ENCODE measurements at places on chromosomes 2 and 18. TPM values are rescaled to one million over a fixed set of nuclear protein-coding genes. Genes with fewer than 3 reads are reported as not detected.

The HOXD1 gene
- total RNA-seq = not detected

The ADRA2B gene
- not detected for total RNA-seq

The FOXI3 gene
- not detected for total RNA-seq

The CYB5A gene
- total RNA-seq = 13.4 TPM

The PLB1 gene
- 0.90 TPM for total RNA-seq

The LHCGR gene
- total RNA-seq = under 0.01 TPM

The AQP12B gene
- not detected for total RNA-seq

GRCh38 chr2:169301596-169302335, 60.6 kb downstream of the LRP2 start:
- H3K27ac ChIP-seq = no peak overlapping the region
- H3K4me1 ChIP-seq = no peaks in the 10 kb centered on the region
- no peak for DNase-seq
- H3K27me3 ChIP-seq = no peaks in the 10 kb centered on the region
- H3K36me3 ChIP-seq = no peaks in the 10 kb centered on the region

DNA sequence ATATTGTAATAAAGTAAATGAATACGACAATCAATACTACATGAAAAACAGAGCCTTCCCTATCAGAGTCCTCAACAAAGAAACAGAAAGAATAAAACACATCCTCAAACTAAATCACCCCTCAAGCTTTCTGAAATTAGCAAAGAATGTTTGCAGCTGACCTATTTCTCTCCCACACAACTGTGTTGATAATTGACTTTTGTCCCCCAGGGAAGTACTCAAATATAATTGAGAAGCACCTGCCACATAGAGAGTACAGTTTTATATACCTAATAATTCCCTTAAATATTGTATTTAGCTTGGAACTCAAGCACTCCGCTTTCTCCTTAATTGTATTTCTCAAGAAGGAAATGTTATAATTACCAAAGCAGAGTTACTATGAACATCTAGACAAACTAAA, 12.6 kb downstream of the CACNB4 start:
- H3K36me3 ChIP-seq = no peaks in the 10 kb centered on the region
- H3K27ac ChIP-seq = no peak overlapping the region
- H3K4me1 ChIP-seq = no peaks in the 10 kb centered on the region
- H3K27me3 ChIP-seq = peaks cover 9% of the 10 kb centered on the region
- no peak for DNase-seq

DNA sequence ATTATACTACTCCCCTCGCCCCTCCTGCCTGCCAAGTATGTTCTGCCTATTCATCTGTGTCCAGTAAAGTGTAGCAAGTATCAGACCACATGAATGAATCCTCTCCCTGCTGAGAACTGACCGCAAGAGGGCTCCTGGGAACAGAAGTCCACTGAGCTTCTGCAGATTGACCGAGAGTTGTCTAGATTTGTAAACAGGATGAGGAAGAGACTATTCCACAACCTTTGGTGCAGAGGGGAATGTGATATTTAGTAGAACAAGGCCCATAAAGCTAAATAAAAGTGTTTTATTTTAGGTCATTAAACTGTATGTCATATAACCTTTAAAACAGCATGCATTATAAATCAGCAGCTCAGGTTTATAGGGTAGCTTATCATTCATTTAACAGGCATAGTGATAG, 377.0 kb downstream of the DCC start:
- no peaks in the 10 kb centered on the region for H3K27me3 ChIP-seq
- no peak overlapping the region for H3K4me3 ChIP-seq
- H3K36me3 ChIP-seq = no peaks in the 10 kb centered on the region
- H3K4me1 ChIP-seq = no peaks in the 10 kb centered on the region

GRCh38 chr2:18536100-18536499, 24.4 kb downstream of the RDH14 start:
- peaks cover 1% of the 10 kb centered on the region for H3K27me3 ChIP-seq
- H3K4me1 ChIP-seq = no peaks in the 10 kb centered on the region
- H3K36me3 ChIP-seq = no peaks in the 10 kb centered on the region
- H3K27ac ChIP-seq = no peak overlapping the region

DNA sequence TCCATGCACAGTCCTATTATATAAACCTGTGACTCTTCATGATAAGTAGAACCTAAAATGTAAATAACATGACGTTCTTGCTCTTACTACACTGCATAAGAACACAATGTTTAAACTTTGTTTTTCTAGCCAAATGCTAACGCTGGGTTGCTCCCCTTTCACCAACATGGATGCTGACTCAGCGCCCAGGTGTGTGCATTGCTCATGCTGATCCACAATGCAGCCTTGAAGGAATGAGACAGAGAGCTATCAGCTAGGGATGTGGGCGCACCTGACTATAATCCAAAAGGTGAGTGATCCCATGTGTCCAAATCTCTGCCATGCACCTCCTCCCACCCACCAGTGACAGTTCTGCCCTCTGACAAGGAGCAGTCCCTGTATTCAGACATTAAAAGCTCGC, 235.0 kb downstream of the IRS1 start:
- no peaks in the 10 kb centered on the region for H3K27me3 ChIP-seq
- no peak overlapping the region for H3K27ac ChIP-seq
- H3K4me1 ChIP-seq = no peaks in the 10 kb centered on the region

DNA sequence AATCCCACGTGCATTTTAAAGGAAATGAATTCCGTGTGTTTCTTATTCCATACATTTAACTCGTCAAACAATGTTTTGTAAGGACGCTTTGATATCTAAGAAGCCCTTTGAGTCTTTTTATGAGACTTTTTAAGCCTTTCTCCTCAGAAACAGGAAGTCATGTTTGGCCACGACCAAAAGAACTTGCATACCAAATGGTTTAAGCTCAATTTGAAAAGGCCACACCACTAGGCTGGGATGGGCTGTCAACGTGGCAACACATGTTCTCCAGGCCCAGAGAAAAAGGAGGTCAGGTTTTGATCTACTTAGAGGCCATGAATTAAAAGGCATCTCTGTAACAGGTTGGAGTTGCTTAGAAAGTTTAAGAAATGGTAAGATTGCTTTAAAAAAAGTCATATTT, 441.8 kb downstream of the CMPK2 start:
- H3K4me3 ChIP-seq = no peak overlapping the region
- peak; percentile 10 for DNase-seq
- H3K36me3 ChIP-seq = no peaks in the 10 kb centered on the region
- no peak overlapping the region for H3K27ac ChIP-seq
- no peaks in the 10 kb centered on the region for H3K27me3 ChIP-seq

DNA sequence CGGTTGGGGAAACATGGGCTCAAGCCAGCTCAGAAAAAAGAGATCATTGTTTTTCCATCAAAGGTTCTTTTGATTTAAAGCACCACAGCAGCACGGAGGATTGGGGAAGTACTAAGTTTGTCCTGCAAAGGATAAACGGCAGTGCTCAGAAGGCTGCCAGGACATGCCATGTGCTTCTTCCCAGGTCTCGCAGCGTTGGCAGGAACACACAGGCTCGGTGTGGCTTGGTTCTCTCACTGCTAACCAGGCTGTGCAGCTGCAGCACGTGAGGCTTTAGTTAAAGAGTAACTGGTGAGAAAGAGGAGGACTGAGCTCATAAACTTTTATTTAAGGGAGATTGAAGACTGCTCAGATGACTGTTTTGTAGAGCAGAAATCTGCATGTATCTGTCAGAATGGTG, 264.3 kb downstream of the TSN start:
- no peak for DNase-seq
- no peak overlapping the region for H3K27ac ChIP-seq
- H3K36me3 ChIP-seq = no peaks in the 10 kb centered on the region

- no peaks in the 10 kb centered on the region for H3K36me3 ChIP-seq
- no peak overlapping the region for H3K4me3 ChIP-seq
- DNase-seq = peak; percentile 34
These were observed 18.6 kb downstream of the GLI2 start for GRCh38 chr2:120754067-120754960.

DNA sequence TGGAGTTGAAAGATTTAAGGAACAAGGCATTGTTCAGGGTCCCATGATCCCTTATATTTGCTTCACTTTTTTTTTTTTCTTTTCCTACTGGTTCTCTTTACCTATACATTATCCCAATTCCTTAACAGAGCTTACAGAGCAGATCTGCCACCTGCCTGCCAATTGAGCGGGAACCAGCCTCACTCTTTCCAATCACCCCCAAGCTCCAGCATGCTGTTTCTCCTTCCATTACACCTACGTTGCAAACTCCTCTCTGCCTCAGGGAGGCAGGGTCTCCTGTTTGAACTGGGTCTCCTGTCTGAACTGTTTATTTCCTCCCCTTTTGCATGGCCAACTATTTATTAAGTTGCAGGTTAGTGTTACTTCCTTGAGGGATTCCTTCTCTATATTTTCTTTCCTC, 77.2 kb upstream of the SLC38A11 start:
- no peak for DNase-seq
- H3K27ac ChIP-seq = no peak overlapping the region
- no peaks in the 10 kb centered on the region for H3K36me3 ChIP-seq
- H3K4me3 ChIP-seq = no peak overlapping the region
- H3K4me1 ChIP-seq = no peaks in the 10 kb centered on the region

DNA sequence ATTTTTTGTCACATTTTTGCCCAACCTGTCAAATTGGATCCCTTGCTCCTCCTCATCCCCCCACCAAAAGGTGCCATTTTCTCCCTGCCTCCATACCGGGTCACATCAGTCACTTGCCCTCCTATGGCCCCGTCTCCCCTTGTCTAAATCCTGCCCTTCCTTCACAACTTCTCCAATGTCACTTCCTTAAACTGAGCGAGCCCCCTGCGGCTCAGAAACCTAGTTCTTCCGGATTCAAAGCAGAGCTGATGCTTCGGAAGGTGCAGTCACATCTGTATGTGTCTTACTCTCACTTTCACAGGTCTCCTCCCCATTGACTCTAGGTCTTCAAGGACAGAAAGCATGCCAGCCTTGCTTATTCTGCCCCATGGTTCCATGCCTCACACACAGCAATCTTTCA, 22.1 kb downstream of the TNP1 start:
- 0 out of 2 replicates have a peak, but pooled peaks cover 2% of the 10 kb centered on the region for H3K27me3 ChIP-seq
- H3K4me3 ChIP-seq = no peak overlapping the region
- peaks cover 5% of the 10 kb centered on the region for H3K4me1 ChIP-seq
- no peak overlapping the region for H3K27ac ChIP-seq
- no peaks in the 10 kb centered on the region for H3K36me3 ChIP-seq

- no peak overlapping the region for H3K4me3 ChIP-seq
- no peaks in the 10 kb centered on the region for H3K27me3 ChIP-seq
- DNase-seq = no peak
- no peaks in the 10 kb centered on the region for H3K36me3 ChIP-seq
- no peaks in the 10 kb centered on the region for H3K4me1 ChIP-seq
- H3K27ac ChIP-seq = no peak overlapping the region
These were observed 132.1 kb upstream of the DLGAP1 start for GRCh38 chr18:4587204-4587603.

DNA sequence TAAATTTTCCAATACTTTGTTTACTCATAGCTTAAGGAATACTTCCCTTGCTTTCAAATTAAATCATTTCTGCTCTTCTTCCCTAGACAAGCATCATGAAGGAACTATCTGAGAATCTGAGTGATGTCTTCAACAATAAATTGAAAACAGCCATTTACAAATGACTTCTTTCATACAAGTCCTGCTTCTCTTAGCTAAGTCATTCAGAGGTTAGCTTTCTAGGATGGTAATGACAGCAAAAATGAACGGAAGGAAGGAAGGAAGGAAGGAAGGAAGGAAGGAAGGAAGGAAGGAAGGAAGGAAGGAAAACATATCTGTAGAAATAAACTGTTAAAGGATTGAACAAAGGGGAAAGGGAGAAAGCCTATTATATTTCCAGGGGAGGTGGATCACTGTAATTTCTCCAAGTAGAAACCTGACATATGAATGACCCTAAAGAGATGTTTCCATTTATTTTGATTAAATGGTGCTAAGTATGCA, 335.0 kb upstream of the KYNU start:
- DNase-seq = no peak
- no peak overlapping the region for H3K4me3 ChIP-seq
- H3K36me3 ChIP-seq = no peaks in the 10 kb centered on the region

- H3K36me3 ChIP-seq = no peaks in the 10 kb centered on the region
- DNase-seq = no peak
- H3K27ac ChIP-seq = no peak overlapping the region
- H3K27me3 ChIP-seq = no peaks in the 10 kb centered on the region
- H3K4me1 ChIP-seq = no peaks in the 10 kb centered on the region
These were observed 329.2 kb downstream of the DSC3 start for GRCh38 chr18:30713299-30713698.

- DNase-seq = no peak
- H3K27ac ChIP-seq = no peak overlapping the region
- no peaks in the 10 kb centered on the region for H3K36me3 ChIP-seq
- H3K4me1 ChIP-seq = no peaks in the 10 kb centered on the region
These were observed 728.7 kb upstream of the ID2 start for GRCh38 chr2:7953195-7953594.

Measured in IMR-90 (cell line).